ENCODE measurements at places on chromosomes 1 and 21. TPM values are rescaled to one million over a fixed set of nuclear protein-coding genes. Genes with fewer than 3 reads are reported as not detected.

DNA sequence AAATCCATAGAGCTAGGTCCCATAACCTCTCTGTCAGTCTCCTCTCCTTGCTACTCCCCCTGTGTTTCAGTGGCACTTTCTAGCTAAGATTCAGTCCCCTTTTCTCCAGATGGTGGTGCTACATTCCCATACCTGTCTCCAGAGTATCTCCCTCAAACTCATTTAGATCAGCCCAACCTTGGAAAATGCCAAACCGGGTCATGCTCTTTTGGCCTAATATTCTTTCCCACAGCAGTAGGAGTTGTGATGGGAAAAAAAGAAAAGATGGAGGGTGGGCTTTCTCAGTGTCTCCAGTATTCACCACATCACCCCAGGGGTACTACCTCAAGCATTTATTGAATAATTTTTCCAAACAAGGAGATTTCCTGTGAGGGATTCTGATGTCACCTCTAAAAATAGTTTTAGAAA lies 3.2 kb upstream of the RXFP4 start:
- DNase-seq: no peak

- no peak for DNase-seq
These were observed 332.4 kb upstream of the DUSP10 start for GRCh38 chr1:222074317-222074716.

- DNase-seq: no peak
These were observed 11.9 kb upstream of the KCNN3 start for GRCh38 chr1:154881820-154882535.

The DIO1 gene
- not detected for total RNA-seq

- no peak for DNase-seq
These were observed 1.6 kb downstream of the PIGR start for GRCh38 chr1:206944703-206945102.

DNA sequence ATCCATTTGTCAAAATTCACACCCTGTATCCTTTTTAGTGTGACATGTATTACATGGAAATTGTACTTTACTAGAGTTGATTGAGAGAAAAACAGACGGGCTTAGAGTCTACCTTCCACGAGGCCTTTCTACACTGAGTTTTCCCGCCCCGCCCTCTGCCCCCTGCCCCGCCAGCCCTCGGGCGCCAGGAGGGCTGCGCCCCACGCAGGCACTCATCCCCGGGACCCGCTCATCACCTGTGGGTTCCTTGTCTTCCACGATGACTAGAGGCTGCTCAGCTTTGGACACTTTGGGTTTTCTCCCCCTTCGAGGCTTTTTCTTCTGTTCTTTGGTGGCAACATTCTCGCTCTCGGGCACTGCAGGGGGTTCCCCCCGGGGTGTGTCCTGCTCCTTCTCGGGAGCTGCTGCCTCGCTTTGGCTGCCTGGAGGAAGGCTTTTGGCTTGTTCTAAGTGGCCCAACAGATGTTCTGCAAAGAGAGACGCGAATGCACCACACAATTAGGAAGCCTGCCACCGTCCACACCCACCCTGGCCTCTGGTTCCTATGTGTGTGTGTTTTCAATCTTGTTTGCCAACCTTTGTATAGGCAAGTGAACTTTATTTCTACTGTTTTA lies 39.6 kb downstream of the PRDM15 start:
- DNase-seq: no peak

The PCSK9 gene
- not detected for total RNA-seq
